Activated CD4-positive, alpha-beta T cell treated with anti-CD3 and anti-CD28 coated beads, Interleukin-2, Interleukin-6, amounts not matched to agents 100 ng/mL and 50 ng/mL, durations not matched to agents 16 hours and 8 hours (primary cell): ENCODE measurements at places on chromosomes 6 and 20.

GRCh38 chr6:4482461-4482860 lies 293.7 kb upstream of the CDYL start:
- no peak for DNase-seq

DNA sequence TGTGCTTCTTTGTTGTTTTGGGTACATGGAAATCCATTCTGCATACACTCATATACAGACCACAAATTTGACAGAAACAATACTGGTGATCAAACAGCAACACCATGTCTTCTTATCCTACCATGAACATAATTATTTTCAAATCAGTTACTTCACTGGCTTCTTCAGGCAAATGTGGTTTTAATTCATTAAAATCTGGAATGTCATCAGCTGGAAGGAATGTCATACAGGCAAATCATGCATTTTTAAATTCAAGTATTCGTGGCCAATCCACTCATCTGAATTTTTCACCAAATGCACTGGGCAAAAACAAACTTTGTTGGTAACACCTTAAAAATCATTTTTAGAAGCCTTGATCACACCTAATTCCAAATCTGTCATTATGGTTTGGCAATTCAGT lies 59.3 kb downstream of the KIF6 start:
- no peak for DNase-seq

- DNase-seq = peak; percentile 39
These were observed 15.0 kb upstream of the TBC1D22B start for GRCh38 chr6:37242429-37243052.

DNA sequence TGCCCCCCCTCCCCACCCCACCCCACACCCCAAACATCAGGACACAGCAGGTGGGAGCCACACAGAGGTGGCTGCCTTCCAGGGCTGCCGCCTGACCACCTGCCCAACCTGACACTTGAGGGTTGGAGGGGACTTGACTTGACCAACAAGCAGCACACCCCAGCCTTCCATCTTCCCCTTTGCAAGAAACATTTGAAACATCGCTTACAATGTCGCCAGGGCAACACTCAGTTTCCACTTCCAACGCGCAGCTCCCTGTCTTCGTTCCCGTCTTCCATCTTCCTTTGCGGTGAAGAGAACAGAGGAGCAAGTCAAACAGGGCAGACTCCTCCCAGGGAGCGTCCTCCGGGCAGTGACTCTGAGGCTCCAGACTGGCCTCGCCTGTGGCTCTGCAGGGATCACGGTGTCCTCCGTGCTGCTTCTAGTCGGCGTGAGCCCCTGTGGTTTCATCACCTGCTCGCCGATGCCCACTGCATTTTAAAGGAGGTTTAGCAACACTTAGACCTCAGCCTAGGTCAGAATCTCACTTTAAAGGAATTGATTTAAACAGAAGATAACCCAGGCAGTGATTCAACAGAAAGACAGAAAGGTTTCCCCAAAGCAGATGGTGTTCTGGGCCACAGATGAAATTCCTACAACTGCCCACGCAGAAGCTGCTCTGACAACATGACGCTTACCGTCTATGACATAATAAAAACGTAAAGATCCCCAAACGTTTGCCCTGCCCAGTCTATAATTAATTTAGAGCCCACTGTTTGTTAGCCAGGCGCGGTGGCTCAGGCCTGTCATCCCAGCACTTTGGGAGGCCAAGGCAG lies 130.8 kb downstream of the TAF4 start:
- no peak for DNase-seq

GRCh38 chr6:117138920-117139319 lies 126.4 kb upstream of the VGLL2 start:
- DNase-seq = no peak

- DNase-seq = peak; percentile 3
These were observed 152.4 kb downstream of the SASH1 start for GRCh38 chr6:148495029-148495428.

DNA sequence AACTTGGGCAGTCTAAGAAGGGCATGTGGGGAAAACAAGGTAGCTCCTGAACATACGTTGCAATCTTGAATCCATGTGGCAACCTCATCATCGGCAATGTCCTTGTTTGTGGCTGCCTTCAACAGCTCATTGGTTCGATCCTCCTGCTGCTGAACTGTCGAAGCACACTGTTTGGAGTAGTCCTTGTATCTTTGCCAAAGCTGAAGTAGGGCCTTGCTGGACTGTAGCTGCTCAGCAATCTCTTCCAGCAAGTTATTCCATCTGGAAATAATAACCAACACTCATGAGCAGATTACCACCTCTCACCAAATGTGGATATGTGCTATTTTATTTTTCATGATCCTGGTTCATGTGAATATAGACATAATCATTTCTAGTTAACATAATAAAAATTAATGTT lies 413.3 kb downstream of the ESR1 start:
- DNase-seq = no peak

GRCh38 chr6:105433723-105434122 lies 30.8 kb upstream of the PREP start:
- no peak for DNase-seq

GRCh38 chr6:86511962-86512361 lies 425.4 kb upstream of the HTR1E start:
- no peak for DNase-seq

GRCh38 chr6:170190046-170190445 lies 100.8 kb downstream of the DLL1 start:
- no peak for DNase-seq
